Endothelial cell of umbilical vein (primary cell): ENCODE measurements at places on chromosomes 6 and 20. TPM values are rescaled to one million over a fixed set of nuclear protein-coding genes. Genes with fewer than 3 reads are reported as not detected.
A peak's percentile ranks its signal among the peaks of the same experiment; 100 is the strongest.

GRCh38 chr20:3041854-3042409 lies 1.5 kb upstream of the GNRH2 start:
- H3K27ac ChIP-seq = no peak overlapping the region
- H3K27me3 ChIP-seq = no peaks in the 10 kb centered on the region
- H3K36me3 ChIP-seq = peaks cover 18% of the 10 kb centered on the region
- peak; percentile 31 for DNase-seq
- H3K4me1 ChIP-seq = peaks cover 12% of the 10 kb centered on the region

GRCh38 chr6:223136-223535 lies 69.2 kb upstream of the DUSP22 start:
- H3K36me3 ChIP-seq = no peaks in the 10 kb centered on the region
- peaks cover 2% of the 10 kb centered on the region for H3K4me1 ChIP-seq

F13A1 gene
- not detected in 2 replicates for total RNA-seq

DNA sequence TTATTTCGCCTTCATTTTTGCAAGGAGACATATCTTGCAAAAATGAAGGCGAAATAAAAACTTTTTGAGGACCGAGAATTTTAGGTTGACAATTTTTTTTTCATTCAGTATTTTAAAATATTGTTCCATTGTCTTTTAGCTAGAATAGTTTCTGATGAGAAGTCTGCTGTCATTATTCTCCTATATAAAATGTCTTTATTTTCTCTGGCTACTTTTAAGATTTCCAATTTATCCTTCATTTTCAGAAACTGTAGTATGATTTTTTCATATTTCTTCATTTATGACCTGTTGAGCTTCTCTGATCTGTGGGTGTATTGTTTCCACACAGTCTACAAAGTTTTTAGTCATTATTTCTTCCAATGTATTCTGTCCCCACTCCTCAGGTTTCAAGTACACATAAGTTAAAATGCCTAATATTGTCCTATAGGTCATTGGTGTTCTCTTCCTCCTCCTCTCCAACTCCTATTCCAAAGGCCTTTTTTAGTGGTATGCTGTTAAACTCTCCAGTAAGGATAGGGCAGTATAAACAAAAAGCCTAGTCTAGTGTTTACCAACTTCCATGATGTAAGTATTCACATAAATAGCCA lies 15.7 kb downstream of the AHI1 start:
- H3K4me3 ChIP-seq = no peak overlapping the region
- no peaks in the 10 kb centered on the region for H3K4me1 ChIP-seq
- no peaks in the 10 kb centered on the region for H3K27me3 ChIP-seq
- DNase-seq = peak; percentile 12

DNA sequence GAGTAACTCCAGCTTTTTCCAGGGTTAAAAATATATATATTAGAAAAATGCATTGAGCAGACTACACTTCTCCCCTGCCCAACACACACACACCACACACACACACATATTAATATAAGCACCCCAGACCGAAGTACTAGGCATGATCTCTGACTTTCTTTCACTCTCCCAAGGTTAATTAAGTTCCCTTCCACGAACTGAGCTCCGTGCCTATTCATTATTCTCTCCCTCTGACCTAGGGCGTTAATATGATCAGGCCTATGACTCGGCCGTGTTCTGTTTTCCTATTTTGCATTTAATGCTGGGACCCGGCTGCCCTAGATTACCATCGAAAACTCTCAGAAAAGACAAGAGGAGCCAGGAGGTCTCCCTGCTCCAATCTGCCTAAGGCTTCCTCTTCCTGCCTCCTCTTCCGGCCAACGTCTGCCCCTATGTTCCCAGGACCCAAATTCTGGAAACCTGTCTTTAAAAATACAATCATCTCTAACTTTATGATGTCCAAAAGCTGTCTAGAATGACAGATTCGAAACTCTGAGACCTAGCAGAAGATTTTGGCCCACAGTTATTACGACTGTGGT lies 6.1 kb upstream of the POU3F2 start:
- H3K27ac ChIP-seq = no peak overlapping the region
- peaks cover 5% of the 10 kb centered on the region for H3K4me1 ChIP-seq
- H3K36me3 ChIP-seq = no peaks in the 10 kb centered on the region

DNA sequence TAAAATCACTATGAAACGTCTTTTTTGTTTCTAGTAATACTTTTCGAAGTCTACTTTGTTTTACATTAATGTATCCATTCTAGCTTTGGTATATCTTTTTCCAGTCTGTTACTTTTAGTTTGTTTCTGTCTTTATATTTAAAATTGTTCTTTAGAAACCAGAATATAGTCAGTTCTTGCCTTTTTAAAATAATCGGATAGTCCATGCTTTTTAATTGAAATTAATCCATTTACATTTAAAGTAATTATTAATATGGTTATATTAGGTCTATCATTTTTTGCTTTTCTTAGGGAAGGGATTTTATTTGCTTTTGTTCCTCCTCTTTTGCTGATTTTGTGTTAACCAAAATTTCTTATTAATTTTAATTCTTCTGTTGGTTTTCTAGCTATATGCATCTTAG lies 23.7 kb downstream of the CDYL start:
- no peak overlapping the region for H3K4me3 ChIP-seq
- no peak for DNase-seq
- peaks cover 7% of the 10 kb centered on the region for H3K4me1 ChIP-seq
- H3K36me3 ChIP-seq = no peaks in the 10 kb centered on the region

PCK1 gene
- not detected in 2 replicates for total RNA-seq

PPP1R14C gene
- total RNA-seq = not detected in 2 replicates

SAMD3 gene
- total RNA-seq = not detected in 2 replicates

DNA sequence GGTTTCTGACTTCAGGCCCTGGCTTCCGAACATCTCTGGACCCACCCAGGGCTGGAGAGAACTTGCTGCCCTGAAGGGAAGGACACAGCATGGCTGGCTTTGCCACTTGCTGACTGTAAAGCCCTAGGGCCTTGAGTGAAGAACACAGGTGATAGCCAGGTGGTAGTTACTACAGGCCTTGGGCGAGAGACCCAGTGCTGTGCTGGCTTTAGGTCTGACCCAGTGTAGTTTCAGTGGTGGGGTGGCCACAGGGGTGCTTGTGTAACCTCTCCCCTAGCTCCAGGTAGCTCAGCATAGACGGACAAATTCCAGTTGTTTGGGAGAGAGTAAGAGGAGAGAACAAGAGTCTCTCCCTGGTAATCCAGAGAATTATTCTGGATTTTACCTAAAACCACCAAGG lies 27.1 kb downstream of the NCOA6 start:
- no peaks in the 10 kb centered on the region for H3K4me1 ChIP-seq
- H3K27me3 ChIP-seq = no peaks in the 10 kb centered on the region
- DNase-seq = no peak
- no peaks in the 10 kb centered on the region for H3K36me3 ChIP-seq
- H3K27ac ChIP-seq = no peak overlapping the region

DNA sequence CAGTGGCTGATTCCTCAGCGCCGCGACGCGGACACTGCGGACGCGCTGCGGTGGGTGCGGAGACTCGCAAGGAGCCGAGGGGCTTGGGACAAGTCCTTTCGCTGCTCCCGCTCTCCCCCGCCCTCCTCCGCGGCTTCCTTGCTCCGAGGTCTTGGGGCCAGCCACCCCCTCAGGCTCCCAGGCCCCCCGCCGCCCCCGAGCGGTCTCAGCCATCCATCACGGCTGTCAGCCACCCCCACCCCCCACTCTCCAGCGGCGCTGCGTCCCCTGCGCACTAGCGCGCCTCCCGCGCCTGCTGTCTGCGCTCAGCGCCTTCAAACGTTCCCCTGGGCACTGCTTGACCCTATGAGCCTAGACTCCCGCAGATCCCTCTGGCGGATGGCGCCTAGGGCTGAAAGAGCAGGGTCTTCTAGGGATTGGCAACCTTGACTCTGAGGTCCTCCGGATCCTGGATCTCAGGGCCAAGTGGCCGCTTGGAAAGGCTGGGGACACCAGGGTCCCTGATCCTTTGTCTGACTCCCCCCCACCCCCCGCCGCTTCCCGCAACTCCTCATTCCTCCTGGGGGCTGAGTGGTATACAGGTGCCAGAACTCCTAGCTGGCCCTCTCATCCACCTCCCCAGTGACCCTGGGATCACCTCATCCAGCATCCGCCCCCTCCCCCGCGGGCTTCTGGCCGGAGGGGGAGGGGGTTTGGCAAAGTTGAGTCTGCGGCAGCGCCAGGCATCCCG lies 1.4 kb downstream of the SLC12A5 start:
- DNase-seq = no peak
- H3K36me3 ChIP-seq = no peaks in the 10 kb centered on the region
- H3K4me3 ChIP-seq = no peak overlapping the region
- no peak overlapping the region for H3K27ac ChIP-seq
- H3K4me1 ChIP-seq = no peaks in the 10 kb centered on the region

GRCh38 chr20:44750081-44750805 lies 4.6 kb downstream of the KCNK15 start:
- DNase-seq = no peak
- H3K36me3 ChIP-seq = no peaks in the 10 kb centered on the region
- H3K4me3 ChIP-seq = no peak overlapping the region
- peaks cover 4% of the 10 kb centered on the region for H3K4me1 ChIP-seq
- peaks cover 5% of the 10 kb centered on the region for H3K27me3 ChIP-seq

IBTK gene
- total RNA-seq = 29.5 and 30.5 TPM in 2 replicates

- no peaks in the 10 kb centered on the region for H3K27me3 ChIP-seq
- no peak for DNase-seq
- no peaks in the 10 kb centered on the region for H3K4me1 ChIP-seq
- no peak overlapping the region for H3K27ac ChIP-seq
Measured at GRCh38 chr20:31764641-31765305, 25.7 kb downstream of the TPX2 start.

- DNase-seq = no peak
- H3K4me3 ChIP-seq = no peak overlapping the region
- H3K27me3 ChIP-seq = peaks cover 6% of the 10 kb centered on the region
Measured at GRCh38 chr6:30162265-30163089, 869 bp upstream of the TRIM15 start.

DNA sequence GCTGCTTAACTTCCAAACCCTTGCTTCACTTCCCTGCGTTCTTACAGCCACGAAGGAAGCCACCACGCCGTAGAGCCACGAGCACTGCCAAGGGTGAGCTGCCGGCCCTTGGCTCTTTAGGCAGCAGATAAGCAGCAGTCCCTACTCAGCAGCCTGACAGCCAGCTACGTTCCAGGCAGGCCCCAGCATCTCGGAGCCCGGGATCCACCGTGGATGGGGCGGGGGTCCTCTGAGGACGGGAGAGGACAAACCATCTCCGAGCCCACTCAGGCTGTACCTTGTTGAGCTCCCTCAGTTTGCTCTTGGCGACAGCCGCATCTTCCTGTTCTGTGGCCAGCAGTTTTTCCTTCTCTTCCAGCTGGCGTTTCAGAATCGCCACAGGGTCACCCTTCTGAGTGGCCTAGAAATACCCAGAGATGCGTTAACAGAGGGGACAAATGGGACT lies 40.5 kb downstream of the RRBP1 start:
- H3K27me3 ChIP-seq = no peaks in the 10 kb centered on the region
- no peak overlapping the region for H3K27ac ChIP-seq
- no peak for DNase-seq
- peaks cover 3% of the 10 kb centered on the region for H3K4me1 ChIP-seq
- no peak overlapping the region for H3K4me3 ChIP-seq

PLN gene
- not detected in 2 replicates for total RNA-seq

RSPO3 gene
- total RNA-seq = 8.6 and 11.1 TPM in 2 replicates

- H3K4me3 ChIP-seq = no peak overlapping the region
- no peaks in the 10 kb centered on the region for H3K36me3 ChIP-seq
- H3K27ac ChIP-seq = no peak overlapping the region
- no peaks in the 10 kb centered on the region for H3K27me3 ChIP-seq
Measured at GRCh38 chr6:8494730-8495129, 59.4 kb upstream of the SLC35B3 start.

MEI4 gene
- not detected in 2 replicates for total RNA-seq

DNA sequence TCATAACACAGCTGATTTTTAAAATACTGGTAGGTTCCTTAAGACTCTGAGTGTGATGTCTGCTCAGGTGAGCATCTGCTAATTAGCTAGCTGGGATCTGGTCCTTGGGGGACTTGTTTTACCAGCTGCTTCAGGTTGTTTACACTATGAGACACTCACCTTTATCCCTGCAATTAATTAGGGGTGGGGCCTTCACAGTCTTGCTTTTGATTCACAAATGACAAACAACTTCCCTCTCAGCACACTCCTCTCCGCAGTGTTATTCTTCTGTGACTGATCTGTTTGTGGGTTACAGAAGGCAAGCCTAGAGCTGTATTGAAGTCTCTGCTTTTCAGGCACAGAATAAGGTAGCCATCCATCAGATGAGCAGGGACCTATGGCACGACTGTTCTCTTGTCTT lies 62.0 kb upstream of the CD83 start:
- H3K4me3 ChIP-seq = no peak overlapping the region
- H3K4me1 ChIP-seq = no peaks in the 10 kb centered on the region
- H3K27ac ChIP-seq = no peak overlapping the region
- H3K36me3 ChIP-seq = no peaks in the 10 kb centered on the region
- peaks cover 2% of the 10 kb centered on the region for H3K27me3 ChIP-seq

KIF25 gene
- total RNA-seq = not detected in 2 replicates

DNA sequence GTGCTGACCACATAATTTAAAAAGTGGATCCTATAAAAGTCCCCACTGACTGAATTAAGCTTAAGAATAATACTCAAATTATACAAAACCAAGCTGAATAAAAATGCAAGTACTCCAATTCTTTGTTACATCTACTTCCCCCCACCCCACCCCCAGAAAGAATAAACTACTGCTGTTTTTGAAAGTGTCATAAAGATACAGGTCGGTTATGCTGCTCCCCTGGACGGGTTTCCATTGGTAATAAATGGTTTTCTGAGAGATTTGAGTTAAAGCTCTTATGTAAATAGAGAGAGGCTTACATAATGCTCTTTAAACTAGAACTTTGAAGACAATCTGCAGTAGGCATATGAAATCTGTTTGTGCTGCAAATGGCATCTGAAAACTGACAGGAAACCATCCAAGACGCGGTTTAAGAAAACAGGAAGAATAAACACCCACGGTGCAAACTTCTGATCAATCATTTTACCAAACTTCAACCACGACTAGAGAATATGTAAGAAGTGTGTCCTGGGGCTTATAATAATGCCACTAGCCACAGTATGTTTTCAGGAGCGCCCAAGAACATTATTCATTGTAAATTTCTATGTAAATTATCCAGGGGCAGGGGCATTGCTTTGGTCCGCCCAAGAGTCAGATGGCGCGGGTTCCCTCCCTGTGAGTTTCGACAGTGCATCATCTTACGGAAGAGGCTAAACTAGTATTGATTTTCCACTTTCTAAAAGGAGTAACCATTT lies 10.8 kb upstream of the POU3F2 start:
- no peak for DNase-seq
- H3K27ac ChIP-seq = no peak overlapping the region
- H3K27me3 ChIP-seq = peaks cover 68% of the 10 kb centered on the region
- H3K4me1 ChIP-seq = no peaks in the 10 kb centered on the region
- H3K4me3 ChIP-seq = no peak overlapping the region

LY6G6C gene
- total RNA-seq = 0.35 TPM in 1 of 2 replicates, not detected in the other

CDK19 gene
- total RNA-seq = 11.9 and 12.1 TPM in 2 replicates

SLC2A10 gene
- 11.1 and 11.2 TPM in 2 replicates for total RNA-seq

DNA sequence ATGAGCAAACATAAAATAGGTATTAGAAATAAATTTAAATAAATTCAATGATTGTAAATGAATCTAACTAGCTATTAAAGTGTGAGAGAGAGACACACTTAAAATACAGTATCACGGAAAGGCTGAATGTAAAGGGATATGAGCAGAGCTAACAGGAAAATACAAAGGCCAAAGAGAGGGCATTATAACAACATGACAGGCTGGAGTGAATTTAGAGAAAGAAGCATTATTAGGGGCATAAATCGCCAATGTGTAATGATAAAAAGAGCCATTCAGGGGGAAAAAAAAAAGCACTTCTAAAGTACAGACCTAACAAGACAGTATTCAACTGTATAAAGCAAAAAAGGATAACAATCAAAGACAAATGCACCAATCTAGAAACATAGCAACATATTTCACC lies 28.1 kb downstream of the DACT2 start:
- no peaks in the 10 kb centered on the region for H3K4me1 ChIP-seq
- DNase-seq = no peak
- H3K27me3 ChIP-seq = no peaks in the 10 kb centered on the region
- no peak overlapping the region for H3K4me3 ChIP-seq
- no peaks in the 10 kb centered on the region for H3K36me3 ChIP-seq
